ENCODE measurements at places on chromosomes 1 and 21.

DNA sequence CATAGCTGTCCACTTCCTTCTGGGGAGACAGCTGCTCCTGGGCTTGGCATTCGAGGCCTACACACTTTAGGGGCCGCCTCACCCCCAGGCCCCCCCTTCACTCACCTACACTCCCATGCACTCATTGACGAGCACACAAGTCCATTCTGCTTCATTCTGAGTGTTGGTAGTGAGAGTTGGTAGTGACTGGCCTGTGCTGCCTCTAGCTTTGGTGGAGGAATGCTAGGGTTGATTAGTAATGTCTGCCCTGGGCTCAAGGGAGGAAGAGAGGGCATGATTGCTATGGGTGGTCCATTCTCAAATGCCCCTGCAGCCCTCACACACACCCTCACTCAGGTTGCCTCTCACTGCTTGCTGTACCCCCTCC is 30.4 kb downstream of the TRIM11 start:
- no peak for DNase-seq

DNA sequence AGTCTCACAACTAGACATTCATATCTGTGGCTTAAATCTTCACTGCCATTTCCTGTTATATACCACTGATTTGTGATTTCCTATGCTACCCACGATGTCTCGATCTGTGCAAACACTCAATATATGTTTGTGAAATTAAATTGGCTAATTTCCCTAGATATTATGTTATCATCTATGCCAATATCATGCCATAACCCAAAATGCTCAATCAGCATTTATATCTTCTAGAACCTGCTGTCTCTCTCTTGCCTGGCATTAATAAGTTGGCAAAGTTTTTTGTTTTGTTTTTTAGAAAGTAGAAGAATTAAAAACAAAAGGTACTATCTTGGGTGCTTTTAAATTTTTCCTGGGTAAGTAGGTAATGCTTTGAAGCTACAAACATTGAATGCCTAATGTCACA is 358.5 kb upstream of the DAB1 start:
- DNase-seq: no peak

DNA sequence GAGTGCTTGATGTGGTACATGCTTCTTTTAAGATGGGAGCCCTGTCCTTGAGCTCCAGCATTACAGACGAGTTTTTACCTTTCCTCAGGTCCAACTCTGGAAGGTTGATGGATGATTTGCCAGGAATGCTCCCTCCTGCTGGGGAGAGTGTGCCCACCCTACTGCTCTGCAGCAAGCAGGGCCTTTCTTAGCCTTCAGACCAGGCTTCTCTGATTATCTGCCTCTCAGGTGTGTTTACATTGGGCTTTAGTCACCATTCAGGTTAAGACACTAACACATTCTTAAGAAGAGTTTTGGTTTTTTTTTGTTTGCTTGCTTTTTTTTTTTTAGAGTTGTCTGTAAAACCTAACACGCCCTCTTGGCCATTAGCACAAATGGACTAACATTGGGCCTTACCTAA is 301.8 kb downstream of the KCNT2 start:
- DNase-seq: no peak

DNA sequence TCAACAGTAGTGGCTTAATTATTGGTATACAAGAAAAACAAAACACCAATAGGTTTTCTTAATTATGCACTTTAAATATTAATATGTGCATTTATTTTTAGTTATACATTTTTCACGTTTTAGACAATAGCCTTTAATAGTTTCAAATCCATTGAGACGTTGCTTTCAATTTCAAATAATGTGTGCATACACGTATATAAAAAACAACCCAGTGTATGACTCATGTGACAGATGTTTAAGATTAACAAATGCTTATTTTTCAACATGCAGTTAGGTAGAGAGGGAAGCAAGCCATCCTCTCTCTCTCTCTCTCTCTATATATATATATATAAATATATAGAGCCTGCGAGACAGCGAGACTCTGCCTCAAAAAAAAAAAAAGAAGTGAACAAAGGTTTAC is 24.3 kb downstream of the EYA3 start:
- no peak for DNase-seq

- no peak for DNase-seq
These were observed 423.6 kb downstream of the HLX start for GRCh38 chr1:221302810-221303209.

GRCh38 chr1:227730630-227731151 is 4.4 kb downstream of the JMJD4 start:
- DNase-seq: no peak

DNA sequence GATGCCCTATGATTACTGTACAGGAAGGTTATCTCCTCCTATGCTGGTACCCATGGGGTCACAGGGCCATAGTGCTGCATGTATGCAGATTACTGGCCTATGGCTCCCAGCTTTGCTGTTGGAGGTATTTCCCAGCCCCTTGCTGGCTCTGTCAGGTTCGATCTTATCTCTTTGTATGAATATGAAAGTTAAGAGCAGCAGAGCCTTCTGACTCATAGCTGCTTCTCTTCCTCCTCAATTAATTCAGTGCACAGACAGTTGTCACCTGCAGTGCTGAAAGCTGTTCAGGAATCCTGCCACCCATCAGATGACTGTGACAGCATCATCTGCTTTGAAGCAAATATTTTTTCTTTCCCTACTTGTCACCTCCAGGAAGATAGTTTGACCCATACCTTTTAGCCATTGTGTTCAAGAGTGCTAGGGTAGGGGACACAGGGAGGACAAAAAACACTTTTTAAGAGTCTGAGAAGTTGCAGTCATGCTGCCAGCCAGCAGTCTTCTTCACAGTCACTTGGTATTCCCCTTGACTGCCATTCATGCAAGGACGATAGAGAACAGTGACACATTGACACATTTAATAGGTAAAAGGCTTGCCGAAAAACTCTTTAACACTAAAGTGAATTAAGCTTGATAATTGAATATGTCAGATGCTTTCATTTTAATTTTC is 73.1 kb downstream of the KIF1B start:
- DNase-seq: no peak

GRCh38 chr1:20884513-20884912 is 97.4 kb upstream of the HP1BP3 start:
- DNase-seq: no peak

GRCh38 chr1:46410156-46411009 is 16.3 kb downstream of the FAAH start:
- DNase-seq: no peak

GRCh38 chr1:28421744-28422143 is 52.2 kb downstream of the PHACTR4 start:
- no peak for DNase-seq

GRCh38 chr1:11645670-11646265 is 8.5 kb downstream of the FBXO2 start:
- DNase-seq: peak; percentile 47

DNA sequence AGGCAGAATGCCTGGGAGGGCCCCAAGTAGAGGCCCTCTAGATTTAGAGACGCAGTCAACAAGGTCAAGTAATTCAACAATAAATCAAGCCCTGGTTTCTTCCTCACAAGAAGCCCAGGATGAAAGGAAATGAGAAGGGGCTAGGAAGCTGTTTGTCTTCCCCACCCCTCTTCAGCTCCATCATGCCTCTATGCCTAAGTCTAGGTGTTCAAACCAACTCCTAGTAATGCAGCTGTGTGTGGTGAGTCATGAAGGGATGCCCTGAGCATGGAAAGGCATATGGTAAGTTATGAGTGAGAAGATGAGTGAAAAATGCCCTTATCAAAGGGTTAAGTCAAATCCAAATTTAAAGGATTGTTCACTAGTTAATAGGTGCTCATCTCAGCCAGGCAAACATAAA is 339.5 kb downstream of the KCNH1 start:
- no peak for DNase-seq

- no peak for DNase-seq
These were observed 61.1 kb downstream of the TOMM20 start for GRCh38 chr1:235067396-235068157.

- DNase-seq: no peak
These were observed 19.5 kb downstream of the LDLRAP1 start for GRCh38 chr1:25562928-25563283.

GRCh38 chr1:16351456-16351993 is 755 bp downstream of the FBXO42 start:
- no peak for DNase-seq

- no peak for DNase-seq
These were observed 14.8 kb upstream of the ZNF669 start for GRCh38 chr1:247118946-247119446.

DNA sequence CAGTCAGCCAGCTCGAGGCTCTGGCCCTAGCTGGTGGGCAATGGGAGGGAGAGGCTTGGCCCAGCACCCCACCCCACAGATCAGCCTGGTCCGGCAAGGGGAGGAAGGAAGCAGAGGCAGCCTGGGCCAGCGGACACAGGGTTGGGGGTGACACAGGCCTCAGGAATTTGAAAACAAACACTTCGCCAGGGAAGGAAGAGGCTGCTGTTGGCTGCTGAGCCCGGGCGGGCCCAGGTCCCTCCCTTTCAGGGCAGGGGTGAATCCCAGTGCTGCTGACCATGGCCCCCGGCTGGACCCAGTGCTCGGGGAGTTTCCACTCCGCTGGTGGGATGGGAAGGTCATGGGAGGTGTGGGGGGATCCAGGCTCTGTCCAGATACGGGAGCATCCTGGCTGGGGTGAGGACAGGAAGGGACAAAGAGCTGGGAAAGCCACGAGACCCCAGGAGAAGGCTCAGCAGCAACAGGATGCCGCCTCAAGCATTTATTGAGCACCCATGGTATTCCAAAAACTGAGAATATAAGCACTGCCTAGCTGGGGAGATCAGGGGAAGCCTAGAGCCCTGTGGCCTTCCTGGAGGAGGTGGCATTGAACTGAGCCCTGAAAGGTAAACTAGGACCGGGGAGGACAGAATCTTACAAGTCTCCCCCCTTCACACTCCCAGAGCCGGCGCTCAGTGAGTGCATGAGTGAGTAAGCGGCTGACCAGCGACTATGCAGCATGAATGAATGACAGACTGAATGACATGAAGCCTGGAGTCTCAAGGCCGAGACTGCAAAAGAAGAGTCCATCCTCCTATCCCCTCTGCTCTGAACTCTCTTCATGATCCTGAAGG is 26.2 kb upstream of the EPHA2 start:
- DNase-seq: no peak

- no peak for DNase-seq
These were observed 3.5 kb upstream of the PRDX6 start for GRCh38 chr1:173473599-173474011.

- DNase-seq: no peak
These were observed 227.7 kb downstream of the KAZN start for GRCh38 chr1:14826172-14826636.

DNA sequence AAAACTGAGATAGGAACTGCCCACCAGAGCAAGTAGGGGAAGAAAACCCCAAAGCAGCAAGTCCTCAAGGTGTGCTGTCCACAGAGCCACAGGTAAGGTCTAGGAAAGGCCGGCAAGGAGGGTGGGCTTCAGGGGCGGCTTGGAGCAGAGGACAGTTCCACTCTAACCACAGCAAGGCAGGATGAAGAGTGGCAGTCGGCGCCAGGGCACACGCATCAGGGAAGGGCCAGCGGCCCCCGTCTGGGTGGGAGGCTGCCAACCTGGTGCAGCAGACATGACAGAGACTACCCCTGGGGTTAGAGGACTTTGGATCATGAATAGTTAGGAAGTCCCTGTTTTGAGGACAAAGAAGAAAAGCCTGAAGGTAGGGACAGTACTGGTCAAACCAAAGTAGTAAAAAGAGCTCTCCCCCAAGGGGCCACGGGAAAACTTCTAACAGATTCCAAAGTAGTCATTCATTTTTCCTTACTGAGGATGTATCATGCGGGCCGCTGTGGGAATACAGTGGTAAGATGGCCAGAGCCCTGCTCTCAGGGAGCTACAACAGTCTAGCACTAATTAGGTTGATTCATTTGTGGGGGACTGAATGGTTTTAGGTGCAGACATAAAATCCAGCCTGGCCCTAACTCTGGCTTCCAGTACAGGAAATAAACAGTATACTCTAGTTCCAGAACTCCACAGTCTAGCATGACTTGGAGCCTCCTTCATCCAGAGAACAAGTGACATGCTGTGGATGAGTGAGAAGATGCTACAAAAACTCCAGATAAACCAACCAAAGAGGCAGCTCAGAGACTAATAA is 3.5 kb upstream of the RAP1GAP start:
- DNase-seq: no peak

GRCh38 chr21:45033791-45034555 is 40.4 kb upstream of the ADARB1 start:
- DNase-seq: no peak

DNA sequence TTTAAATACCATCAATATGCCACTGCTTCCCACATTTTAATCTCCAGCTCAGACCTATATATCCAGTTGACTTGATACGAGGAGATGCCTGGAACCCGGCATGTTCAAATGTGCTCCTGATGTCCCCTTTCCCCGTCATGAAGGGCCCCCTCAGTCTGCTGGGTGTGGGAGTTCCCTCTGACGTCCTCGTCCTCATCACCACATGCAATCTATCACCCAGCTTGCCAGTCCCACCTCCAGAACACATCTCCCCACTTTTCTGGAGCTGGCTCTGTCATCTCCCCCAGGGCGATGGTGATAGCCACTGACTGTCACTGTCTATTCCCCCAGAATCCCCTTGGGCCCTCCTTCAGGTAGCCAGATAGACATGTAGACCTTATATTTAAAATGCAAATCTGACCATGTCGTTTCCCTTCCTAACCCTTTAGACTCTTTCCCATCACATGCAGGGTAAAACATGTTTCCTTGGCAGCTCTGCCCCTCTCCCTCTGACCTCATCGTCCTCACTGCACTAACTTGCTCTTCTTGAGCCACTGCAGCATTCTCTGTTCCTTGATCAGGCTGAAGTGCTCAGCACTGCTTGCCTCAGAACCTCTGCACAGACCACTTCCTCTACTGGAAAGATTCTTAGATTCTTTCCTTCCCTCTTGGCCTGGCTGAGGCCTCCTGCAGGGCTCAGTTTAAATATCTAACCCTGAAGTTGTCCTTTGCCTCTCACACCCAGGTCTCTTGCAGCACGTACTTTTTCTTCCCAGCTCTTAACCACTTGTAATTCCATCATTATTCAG is 7.4 kb downstream of the AZIN2 start:
- DNase-seq: no peak

- peak; percentile 11 for DNase-seq
These were observed 541 bp downstream of the USP48 start for GRCh38 chr1:21782349-21782867.

- no peak for DNase-seq
These were observed 38.8 kb downstream of the EGLN1 start for GRCh38 chr1:231383159-231383860.

DNA sequence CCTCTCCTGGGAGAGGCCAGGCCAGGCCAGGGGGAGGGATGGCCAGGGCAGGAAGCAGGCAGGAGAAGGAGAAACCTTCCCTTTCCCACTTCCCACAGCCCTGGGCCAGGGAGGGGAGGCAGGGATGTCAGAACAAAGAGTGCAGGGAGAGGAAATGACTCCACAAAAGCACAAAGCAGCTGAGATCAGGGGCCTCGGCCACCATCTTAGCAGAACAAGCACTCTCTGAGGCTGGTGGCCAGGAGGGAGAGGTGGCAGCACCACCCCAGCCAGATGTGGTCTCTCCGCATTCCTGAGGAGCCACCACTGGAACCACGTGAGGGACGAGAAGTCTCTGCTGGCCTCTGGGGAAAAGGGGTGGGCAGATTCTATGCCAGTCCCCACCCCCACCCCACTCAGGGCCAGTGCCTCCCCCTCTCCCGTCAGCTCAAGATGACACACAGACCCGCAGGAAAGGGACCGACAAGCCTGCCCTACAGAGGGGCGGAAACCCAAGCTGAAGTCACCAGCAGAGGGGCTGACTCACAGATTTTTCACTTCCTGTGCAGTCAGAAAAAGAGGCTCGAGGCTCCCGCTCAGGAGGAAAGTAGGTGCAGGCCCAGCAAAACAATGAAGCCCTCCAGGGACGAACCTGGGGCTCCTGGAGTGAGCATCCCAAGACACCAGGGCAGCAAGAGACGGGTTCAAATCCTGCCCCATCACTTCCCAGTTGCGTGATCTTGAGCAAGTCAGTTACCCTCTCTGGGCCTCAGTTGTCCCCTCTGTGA is 24.1 kb upstream of the ALDH4A1 start:
- no peak for DNase-seq

- DNase-seq: no peak
These were observed 116.4 kb downstream of the GDAP2 start for GRCh38 chr1:117812869-117813511.

Data from NCI-H748 treated with DMSO at 0.1 percent for 48 hours (cell line).